Spleen (tissue), 13 donors: ENCODE measurements at places on chromosomes 13 and 19. TPM values are rescaled to one million over a fixed set of nuclear protein-coding genes. Genes with fewer than 3 reads are reported as not detected.

The DLEU7 gene
- 0.70 TPM for total RNA-seq

DNA sequence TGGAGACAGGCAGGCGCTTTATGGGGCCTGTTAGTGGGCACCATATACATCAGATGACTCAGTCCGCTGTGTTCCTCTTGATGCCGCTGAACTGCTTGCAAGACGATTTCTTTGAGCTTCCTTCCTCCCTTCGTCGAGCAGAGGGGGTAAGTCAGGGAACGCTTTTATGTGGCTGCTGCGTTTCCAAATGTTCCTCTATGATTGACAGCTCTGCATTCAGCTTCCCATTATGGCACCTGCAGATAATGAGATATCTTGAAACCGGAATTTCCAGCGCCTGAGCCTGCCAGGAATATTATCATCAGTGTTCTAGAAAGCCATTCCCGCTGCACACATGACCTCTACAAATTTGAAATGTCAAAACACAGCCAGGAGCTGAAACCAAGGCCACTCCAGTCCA lies 257.0 kb downstream of the TSHZ3 start:
- no peak for DNase-seq

DNA sequence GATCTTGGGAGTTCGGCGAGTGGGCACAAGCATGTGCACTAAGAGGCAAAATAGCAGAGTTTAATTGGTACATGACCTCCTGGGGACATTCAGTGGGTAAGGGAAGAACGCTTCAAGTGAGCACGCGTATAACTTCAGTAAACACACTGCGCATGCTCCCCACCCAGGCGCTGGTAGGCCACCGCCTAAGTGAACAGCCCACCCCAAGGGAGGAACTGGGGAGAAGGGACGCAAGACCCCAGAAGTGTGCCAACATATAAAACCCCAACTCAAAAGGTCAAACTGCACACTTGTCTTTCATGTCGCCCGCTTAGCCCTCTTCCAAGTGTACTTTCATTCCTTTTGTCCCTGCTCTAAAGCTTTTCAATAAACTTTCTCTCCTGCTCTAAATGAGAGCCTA lies 10.5 kb upstream of the NTN5 start:
- DNase-seq: no peak

- no peak for DNase-seq
Measured at GRCh38 chr19:52331757-52332156, 4.3 kb upstream of the ZNF610 start.

DNA sequence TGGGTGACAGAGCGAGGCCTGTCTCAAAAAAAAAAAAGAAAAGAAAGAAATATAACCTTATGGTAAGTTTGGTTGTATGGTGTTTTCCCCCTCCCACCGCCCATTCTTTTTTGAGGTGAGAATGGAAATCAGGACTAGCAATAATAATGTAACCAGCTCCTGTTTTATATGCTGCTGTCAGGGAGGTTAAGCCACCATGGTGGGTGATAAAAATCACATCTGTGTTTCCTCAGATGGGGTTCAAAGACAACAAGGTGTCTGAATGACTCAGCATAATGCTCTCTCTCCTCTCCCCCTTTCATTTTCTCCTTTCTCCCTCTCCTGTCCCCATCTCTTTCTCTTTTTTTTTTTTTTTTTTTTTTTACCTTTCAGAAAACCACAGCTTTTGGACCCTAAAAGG lies 28.3 kb upstream of the GARRE1 start:
- DNase-seq: no peak

DNA sequence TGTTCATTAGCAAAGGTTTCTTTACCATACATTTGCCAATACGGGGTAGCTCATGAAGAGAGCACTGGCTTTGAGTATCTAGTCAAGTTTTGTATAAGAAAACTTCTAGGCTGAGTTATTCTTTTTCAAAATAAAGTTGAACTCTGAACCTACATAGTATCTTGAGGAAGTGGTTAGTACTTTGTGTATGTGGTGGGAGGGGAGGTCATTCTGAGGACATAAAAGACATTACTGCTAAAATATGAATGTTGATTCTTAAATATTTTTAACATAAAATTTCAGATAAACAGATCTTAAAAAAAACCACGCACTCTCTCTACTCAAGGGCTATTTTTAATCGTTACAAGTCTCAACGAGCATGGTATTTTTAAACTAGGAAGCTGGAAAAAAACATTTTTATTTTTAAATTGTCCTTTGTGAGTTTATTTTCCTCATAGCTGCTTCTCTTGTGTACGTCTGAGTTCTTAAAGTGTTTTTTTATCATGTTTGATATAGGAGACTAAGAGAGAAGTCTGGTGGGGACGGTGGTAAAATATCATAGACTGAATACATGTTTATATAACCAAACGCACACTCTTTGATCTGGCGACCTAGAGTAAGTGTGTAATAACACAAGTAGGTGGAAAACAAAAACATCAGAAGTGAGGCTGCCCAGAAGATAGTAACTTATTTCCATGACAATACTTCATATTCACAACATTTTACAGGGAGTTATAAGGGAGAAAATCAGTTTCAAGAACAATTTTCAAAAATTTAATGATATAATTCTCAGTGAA lies 118.0 kb upstream of the POSTN start:
- no peak for DNase-seq

DNA sequence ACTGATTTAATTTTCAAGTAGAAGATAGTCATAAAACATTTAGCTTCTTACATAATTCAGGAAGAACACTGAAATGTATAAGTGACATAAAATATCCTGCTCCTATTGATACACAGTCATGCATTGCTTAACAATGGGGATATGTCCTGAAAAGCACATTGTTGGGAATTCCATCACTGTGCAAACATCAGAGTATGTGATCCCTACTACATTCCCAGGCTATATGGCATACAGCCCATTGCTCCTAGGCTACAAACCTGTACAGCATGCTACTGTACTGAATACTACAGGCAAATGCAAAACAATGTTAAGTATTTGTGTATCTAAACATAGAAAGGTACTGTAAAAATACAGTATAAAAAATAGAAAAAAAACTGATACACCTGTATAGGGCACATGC lies 723.9 kb upstream of the ARGLU1 start:
- DNase-seq: no peak

DNA sequence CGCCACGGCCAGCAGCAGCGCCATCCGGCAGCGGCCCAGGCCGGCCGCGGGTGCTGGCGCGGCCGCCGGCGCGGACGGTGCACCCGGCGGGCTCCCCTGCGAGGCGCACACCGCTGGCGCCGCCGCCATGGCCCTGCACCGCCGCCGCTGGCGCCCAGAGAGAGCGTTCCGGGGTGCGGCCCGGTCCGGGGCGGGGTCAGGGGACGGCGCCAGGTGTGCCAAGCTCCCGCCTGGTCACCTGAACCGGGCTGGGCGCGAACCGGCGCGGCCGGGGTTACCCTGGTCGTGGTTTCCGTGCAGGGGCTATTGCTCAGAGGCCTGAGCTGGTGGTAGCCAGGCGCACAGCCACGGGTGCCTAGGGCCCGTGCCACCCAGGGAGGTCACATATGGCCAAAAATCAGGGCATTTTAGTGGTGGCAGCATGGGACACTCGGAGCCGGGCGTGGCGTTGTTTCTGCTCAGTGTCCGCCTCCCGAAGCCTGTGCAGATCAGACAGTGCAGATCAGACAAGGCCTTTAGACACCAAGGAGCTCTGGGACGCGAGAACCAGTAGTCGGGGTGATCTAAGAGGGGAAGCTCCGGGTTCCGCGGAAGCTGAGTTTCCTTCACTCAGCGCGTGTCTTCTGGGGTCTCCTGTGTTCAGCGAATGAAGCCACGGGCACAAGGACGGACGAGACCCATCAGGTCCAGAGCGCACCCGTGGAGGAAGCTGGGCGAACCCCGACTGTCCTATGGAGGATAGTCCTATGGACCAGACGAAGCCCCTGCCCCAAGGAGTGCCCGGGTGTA lies at the start of gene TMEM238:
Gene TMEM238, minus strand, starts transcription at position 162 of the 789 bp plus-strand sequence. Its CDS starts 33 bp downstream, at position 129.
- DNase-seq: peak; percentile 91

GRCh38 chr19:13765395-13766094 lies 1.2 kb downstream of the MRI1 start:
- no peak for DNase-seq
